ENCODE measurements at places on chromosomes 1 and 21.

GRCh38 chr1:151399324-151400171 is at the start of gene PSMB4:
TSS of gene PSMB4 (plus strand) at chr1:151399573. CDS start at chr1:151399588, 15 bp downstream.
- DNase-seq: peak; percentile 92

- no peak for DNase-seq
Measured at GRCh38 chr1:93031711-93032110, 47.4 kb upstream of the MTF2 start.

DNA sequence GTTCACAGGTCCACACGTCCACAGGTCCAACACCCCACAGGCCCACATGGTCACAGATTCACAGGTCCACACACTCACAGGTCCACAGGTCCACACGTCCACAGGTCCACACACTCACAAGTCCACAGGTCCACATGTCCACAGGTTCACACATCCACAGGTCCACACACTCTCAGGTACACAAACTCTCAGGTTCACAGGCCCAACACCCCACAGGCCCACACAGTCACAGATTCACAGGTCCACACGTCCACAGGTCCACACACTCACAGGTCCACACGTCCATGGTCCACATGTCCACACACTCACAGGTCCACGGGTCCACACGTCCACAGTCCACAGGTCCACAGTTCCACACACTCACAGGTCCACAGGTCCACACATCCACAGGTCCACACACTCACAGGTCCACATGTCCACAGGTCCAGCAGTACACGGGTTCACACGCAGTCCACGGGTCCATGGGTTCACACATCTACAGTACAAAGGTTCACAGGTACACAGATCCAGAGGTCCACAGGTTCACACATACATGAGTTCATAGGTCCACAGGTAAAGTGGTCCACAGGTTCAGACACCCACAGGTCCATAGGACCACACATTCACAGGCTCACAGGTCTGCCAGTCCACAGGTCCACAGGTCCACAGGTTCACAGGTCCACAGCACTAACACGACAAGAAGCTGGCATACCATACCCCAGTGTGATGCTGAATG is 39.3 kb upstream of the COL6A2 start:
- DNase-seq: peak; percentile 47

DNA sequence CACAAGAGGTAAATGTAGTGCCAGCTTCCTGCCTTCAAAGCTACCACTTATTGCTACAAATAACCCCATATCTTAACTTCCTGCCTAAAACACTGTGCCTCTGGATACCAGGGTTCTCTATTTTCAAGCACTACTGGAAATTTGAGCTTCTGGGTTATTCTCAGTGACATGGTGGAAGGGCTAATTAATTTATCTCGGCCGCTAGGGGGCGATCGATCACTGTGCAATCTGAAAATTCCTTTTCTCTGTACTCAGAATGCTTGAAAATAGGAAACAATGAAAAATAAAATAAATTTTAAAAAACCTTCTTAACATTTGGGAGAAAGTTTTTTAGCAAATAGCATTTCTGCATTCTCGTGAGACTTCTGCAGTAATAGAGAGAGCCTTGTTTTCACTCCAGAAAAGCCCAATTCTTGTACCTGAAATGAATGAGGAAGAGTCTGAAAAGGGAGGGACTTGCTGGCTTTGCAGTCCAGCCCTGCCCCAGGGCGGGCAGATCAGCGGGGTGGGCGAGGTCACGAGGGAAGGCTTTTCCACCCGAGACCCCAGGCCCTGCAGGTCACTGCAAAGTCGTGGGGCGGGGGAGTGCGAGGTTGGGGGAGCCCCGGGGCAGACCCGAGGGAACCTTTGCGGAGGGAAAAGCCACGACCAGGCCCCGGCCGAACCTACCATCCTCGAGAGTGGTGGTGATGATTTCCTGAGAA is 276.7 kb downstream of the PCP4 start:
- peak; percentile 86 for DNase-seq

DNA sequence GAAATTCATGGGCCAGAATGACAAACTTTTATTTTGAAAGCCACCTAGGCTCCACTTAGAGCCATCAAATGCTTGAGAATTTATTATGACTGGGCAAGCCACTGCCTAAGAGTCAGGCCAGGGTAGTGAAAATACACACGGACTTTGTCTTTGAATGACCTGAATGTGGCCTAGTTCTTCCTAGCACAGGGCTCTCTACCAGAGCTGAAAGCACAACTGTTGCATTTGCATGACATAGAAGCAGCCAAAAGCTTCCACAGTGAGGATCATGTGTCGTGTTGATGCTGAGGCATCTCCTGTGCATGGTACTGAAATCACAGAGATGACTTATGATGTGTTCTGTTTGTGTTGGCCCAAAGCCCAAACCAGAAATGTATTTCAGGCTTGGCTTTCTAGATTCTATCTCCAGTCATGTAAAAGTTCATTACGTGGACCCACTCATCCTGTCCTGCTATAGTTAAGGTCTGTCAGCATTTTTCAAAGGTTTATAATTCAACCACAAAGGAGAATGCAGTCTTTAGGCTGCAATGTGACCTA is 164.0 kb upstream of the UBE2U start:
- no peak for DNase-seq

- DNase-seq: peak; percentile 98
Measured at GRCh38 chr1:154974808-154975408, 427 bp downstream of the CKS1B start.

GRCh38 chr1:20632386-20632785 is 872 bp upstream of the PINK1 start:
- DNase-seq: no peak

- no peak for DNase-seq
Measured at GRCh38 chr1:152926091-152926490, 17.7 kb downstream of the IVL start.

GRCh38 chr1:163875200-163875926 is 553.6 kb downstream of the NUF2 start:
- DNase-seq: peak; percentile 83

DNA sequence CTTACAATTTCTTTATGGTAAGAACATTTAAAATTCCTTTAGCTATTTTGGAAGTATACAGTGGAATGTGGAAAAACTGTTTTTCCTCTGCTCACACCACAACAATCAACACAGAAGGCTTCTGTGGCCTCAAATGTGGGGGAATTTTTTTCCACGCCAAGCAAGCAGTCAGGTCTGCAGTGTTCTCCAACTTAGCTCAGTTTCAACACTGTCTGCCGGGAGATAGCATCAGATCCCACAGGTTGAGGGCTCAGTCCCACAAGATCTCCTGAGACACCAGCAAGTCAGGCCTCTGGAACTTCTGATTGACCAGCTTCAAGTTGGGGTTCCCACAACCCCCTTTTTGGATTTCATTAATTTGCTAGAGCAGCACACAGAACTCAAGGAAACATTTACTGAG is 50.3 kb downstream of the PTBP2 start:
- DNase-seq: no peak

All from posterior vena cava (tissue), 2 donors.